ENCODE measurements at places on chromosomes 7 and 10. TPM values are rescaled to one million over a fixed set of nuclear protein-coding genes. Genes with fewer than 3 reads are reported as not detected.

GPR37 gene
- total RNA-seq, result 2.0 TPM

GRCh38 chr10:92789067-92789466, 59.3 kb upstream of the EXOC6 start:
- no peak overlapping the region for H3K27ac ChIP-seq
- no peaks in the 10 kb centered on the region for H3K36me3 ChIP-seq
- H3K4me3 ChIP-seq, result no peak overlapping the region

DNA sequence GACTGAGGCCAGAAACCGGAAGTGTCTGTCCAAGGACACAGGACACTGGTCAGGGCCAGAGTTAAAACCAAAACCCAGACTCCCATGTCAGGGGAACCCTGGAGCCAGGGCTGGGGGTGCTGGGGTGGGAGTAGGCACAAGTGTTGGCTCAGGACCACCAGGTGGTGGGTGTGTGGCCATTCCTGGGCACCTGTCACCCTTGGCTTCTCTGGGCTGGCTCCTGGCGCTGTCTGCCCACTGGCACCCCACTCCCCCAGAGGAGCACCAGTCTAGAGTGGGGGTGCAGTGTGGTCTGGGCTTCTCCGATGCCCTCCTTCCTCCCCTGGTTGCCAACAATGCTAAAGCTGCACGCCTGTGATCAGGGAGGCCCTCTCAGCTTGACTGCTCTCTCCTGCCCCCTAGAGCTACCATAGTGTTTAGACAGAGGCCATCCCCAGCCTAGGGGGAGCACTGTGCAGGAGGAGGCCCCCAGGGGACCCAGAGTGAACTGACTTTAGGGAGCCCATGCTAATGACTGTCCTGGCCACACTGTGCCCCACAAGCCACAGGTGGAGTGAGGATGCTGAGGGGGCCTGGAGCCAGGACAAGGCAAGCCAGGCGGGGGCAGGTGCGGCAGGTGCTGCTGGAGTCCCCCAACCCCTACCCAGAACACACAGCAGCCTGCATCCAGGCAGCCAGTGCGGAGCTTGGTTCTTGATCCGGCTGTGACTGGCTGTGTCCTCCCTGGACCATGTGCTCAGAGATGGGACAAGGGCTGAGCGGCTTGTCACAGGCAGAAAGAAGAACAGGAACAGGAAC, 11.0 kb downstream of the RASGEF1A start:
- DNase-seq, result peak; percentile 62
- H3K36me3 ChIP-seq, result no peaks in the 10 kb centered on the region
- no peak overlapping the region for H3K27ac ChIP-seq
- H3K4me1 ChIP-seq, result no peaks in the 10 kb centered on the region
- H3K4me3 ChIP-seq, result no peak overlapping the region

DNA sequence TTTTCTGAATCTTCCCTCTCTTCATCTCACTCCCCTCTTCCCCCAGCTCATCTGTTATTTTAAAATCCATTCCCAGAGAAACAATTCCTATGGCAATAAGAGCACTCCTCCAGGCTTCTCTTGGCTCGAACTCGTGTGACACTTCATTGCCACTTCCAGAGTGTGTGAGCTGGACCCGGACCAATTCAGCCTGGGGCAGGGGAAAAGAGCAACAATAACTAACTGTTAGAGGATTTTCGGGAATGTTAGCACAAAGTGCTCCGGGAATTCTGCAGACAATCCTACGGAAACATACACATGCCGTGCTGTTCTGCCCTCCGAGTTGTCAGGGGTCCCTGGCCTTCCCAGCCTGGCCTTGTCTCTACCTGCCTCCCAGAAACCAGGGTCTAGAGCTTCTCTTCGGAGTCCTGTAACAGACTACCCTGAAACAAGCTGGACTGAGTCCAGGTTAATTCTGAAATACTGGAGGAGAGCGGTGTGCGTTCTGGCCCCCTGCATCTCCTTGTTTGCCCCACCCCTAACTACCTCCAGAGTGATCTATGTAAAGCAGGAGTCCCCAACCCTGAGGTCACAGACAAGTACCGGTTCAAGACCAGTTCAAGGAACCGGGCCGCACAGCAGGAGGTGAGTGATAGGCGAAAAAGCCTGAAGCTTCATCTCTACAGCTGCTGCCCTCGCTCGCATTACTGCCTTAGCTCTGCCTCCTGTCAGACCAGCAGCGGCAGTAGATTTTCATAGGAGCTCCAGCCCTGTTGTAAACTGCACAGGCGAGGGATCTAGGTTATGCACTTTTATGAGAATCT, 11.3 kb downstream of the COL26A1 start:
- no peak overlapping the region for H3K27ac ChIP-seq
- H3K36me3 ChIP-seq, result no peaks in the 10 kb centered on the region
- no peak for DNase-seq
- no peaks in the 10 kb centered on the region for H3K4me1 ChIP-seq
- no peak overlapping the region for H3K4me3 ChIP-seq
- no peaks in the 10 kb centered on the region for H3K27me3 ChIP-seq

AGAP3 gene
- total RNA-seq, result 161 TPM

- no peaks in the 10 kb centered on the region for H3K36me3 ChIP-seq
- no peak overlapping the region for H3K4me3 ChIP-seq
- H3K27ac ChIP-seq, result peak overlapping the region; percentile 44
- DNase-seq, result peak; percentile 71
These were observed 116.5 kb downstream of the ZMIZ1 start for GRCh38 chr10:79185067-79185774.

Data from left lung (tissue), 14 donors.